PC-3 (cell line): ENCODE measurements at places on chromosomes 6 and 20.

- peak; percentile 47 for DNase-seq
- peak overlapping the region; percentile 72 for H3K4me3 ChIP-seq
- H3K4me1 ChIP-seq: 0 out of 2 replicates have a peak, but pooled peaks cover 4% of the 10 kb centered on the region
- H3K27me3 ChIP-seq: no peaks in the 10 kb centered on the region
- no peaks in the 10 kb centered on the region for H3K36me3 ChIP-seq
Measured at GRCh38 chr6:137045222-137045789, 541 bp upstream of the IL20RA start.

- H3K36me3 ChIP-seq: no peaks in the 10 kb centered on the region
- H3K27me3 ChIP-seq: no peaks in the 10 kb centered on the region
- peak overlapping the region; percentile 93 for H3K27ac ChIP-seq
- peaks cover 61% of the 10 kb centered on the region for H3K4me1 ChIP-seq
Measured at GRCh38 chr6:53615633-53616449, 49.7 kb downstream of the KLHL31 start.

DNA sequence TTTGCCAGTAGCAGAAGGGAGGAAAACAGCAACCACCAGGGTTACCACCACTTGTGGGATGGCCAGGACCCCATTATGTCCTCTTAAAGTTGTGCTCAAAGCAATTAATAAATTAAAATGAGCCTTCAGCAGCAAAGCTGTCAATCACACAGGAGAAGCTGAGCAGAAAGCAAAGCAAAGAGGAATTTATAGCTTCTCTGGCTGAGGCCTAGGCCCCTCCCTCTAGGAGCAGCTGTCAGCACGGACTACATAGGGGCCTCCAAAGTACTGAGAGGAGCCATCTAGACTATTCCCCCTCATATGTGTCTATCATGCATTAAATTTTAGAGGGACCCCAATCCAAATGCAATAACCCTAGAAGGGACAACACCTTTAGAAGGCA, 6.4 kb downstream of the CCND3 start:
- H3K4me1 ChIP-seq: peaks cover 24% of the 10 kb centered on the region
- H3K27me3 ChIP-seq: no peaks in the 10 kb centered on the region
- H3K36me3 ChIP-seq: peaks cover 54% of the 10 kb centered on the region
- H3K4me3 ChIP-seq: no peak overlapping the region

GRCh38 chr20:14664101-14664500, 326.7 kb upstream of the FLRT3 start:
- H3K4me1 ChIP-seq: no peaks in the 10 kb centered on the region
- DNase-seq: no peak
- no peak overlapping the region for H3K4me3 ChIP-seq
- H3K27me3 ChIP-seq: no peaks in the 10 kb centered on the region

- no peak overlapping the region for H3K27ac ChIP-seq
- H3K4me3 ChIP-seq: no peak overlapping the region
- no peak for DNase-seq
- no peaks in the 10 kb centered on the region for H3K36me3 ChIP-seq
- H3K27me3 ChIP-seq: no peaks in the 10 kb centered on the region
Measured at GRCh38 chr6:45743028-45743615, 272.5 kb downstream of the CLIC5 start.

DNA sequence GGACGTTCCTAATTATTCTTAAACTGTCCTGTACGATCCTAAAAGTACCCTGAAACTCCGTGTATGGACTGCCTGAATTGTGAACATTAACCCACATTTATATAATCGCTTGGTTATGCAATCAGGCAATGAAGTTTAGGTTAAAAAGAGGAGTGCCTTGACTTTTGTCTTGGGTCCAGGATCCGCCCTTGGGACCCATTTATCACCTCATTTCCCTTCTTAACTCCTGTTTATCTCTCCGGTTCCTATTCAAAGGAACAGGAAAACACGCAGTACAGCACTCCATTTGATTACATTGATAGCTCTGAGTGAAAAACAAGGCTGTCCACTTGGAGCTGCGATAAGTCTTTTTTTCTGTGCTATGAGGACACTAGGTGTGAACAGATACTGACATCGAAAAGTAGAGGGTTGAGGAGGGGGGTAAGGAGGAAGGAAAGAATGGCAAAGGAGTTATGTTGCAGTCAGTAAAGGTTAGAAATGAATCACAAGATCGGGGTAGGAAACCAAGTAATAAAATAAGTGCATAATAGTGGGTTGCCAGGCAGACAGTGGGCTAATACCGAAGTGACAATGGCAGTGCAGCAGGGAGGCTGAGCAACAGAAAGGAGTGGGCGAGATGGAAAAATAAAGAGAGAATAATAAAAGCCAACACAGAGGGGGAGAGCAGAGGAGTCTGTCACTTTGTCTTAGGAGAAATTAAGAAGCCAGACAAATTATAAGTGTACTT, 15.9 kb upstream of the PCK1 start:
- no peaks in the 10 kb centered on the region for H3K36me3 ChIP-seq
- H3K4me1 ChIP-seq: peaks cover 27% of the 10 kb centered on the region
- no peak for DNase-seq
- H3K4me3 ChIP-seq: no peak overlapping the region
- H3K27ac ChIP-seq: no peak overlapping the region

- H3K27ac ChIP-seq: no peak overlapping the region
- peak; percentile 75 for DNase-seq
- H3K27me3 ChIP-seq: no peaks in the 10 kb centered on the region
- peaks cover 11% of the 10 kb centered on the region; the same call in 1 of the 2 replicates for H3K4me1 ChIP-seq
- no peak overlapping the region for H3K4me3 ChIP-seq
Measured at GRCh38 chr6:10465629-10466499, 51.0 kb upstream of the TFAP2A start.

- no peak overlapping the region for H3K27ac ChIP-seq
- no peaks in the 10 kb centered on the region for H3K36me3 ChIP-seq
- H3K27me3 ChIP-seq: no peaks in the 10 kb centered on the region
- peaks cover 13% of the 10 kb centered on the region for H3K4me1 ChIP-seq
- DNase-seq: no peak
- H3K4me3 ChIP-seq: no peak overlapping the region
Measured at GRCh38 chr6:142937986-142938385, 7.0 kb downstream of the HIVEP2 start.

GRCh38 chr6:44353336-44353735, 10.9 kb downstream of the SPATS1 start:
- H3K27ac ChIP-seq: no peak overlapping the region
- no peaks in the 10 kb centered on the region for H3K36me3 ChIP-seq
- H3K27me3 ChIP-seq: 0 out of 2 replicates have a peak, but pooled peaks cover 8% of the 10 kb centered on the region
- H3K4me1 ChIP-seq: peaks cover 6% of the 10 kb centered on the region
- no peak overlapping the region for H3K4me3 ChIP-seq

- H3K36me3 ChIP-seq: no peaks in the 10 kb centered on the region
- H3K4me3 ChIP-seq: peak overlapping the region; percentile 17; the same call in 1 of the 2 replicates
- no peaks in the 10 kb centered on the region for H3K27me3 ChIP-seq
- peak overlapping the region; percentile 91 for H3K27ac ChIP-seq
Measured at GRCh38 chr20:24673678-24674570, 204.5 kb downstream of the SYNDIG1 start.

DNA sequence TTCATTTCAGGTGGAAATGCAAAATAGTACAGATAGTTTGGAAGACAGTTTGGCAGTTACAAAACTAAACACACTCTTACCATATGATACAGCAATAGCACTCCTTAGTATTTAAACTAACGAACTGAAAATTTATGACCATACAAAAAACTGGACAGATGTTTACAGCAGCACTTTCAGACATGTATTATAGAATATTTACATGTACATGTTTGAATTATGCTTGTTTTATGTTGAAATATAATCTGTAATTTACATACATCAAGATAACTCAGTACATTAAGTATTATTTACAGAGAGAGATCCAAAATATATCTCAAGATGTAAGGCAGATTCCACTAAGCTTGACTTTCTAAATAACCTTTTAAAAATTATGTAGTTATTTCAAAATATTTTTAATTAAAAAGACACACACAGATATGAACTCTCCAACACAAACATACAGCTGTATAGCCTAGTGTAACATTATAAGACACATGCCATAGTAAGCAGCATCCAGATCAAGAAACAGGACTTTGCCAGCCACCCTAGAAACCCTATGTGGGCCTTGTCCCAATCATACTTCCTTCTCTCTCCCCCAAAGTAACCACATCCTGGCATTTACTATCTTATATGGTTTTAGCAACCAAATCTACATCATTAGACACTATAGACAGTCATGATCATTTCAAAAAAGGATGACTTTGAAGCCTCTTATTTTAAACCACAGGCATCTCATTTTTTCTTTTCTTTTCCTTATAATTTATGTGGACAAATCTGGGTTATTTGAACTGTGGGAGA, 82.2 kb downstream of the MAN1A1 start:
- no peak overlapping the region for H3K27ac ChIP-seq
- H3K27me3 ChIP-seq: no peaks in the 10 kb centered on the region
- no peaks in the 10 kb centered on the region for H3K4me1 ChIP-seq
- DNase-seq: no peak
- H3K36me3 ChIP-seq: peaks cover 4% of the 10 kb centered on the region; the same call in 1 of the 2 replicates

GRCh38 chr20:54650052-54650719, 174.8 kb downstream of the DOK5 start:
- H3K27me3 ChIP-seq: peaks cover 42% of the 10 kb centered on the region
- H3K4me3 ChIP-seq: no peak overlapping the region
- no peak overlapping the region for H3K27ac ChIP-seq
- no peaks in the 10 kb centered on the region for H3K36me3 ChIP-seq
- no peak for DNase-seq
- no peaks in the 10 kb centered on the region for H3K4me1 ChIP-seq

DNA sequence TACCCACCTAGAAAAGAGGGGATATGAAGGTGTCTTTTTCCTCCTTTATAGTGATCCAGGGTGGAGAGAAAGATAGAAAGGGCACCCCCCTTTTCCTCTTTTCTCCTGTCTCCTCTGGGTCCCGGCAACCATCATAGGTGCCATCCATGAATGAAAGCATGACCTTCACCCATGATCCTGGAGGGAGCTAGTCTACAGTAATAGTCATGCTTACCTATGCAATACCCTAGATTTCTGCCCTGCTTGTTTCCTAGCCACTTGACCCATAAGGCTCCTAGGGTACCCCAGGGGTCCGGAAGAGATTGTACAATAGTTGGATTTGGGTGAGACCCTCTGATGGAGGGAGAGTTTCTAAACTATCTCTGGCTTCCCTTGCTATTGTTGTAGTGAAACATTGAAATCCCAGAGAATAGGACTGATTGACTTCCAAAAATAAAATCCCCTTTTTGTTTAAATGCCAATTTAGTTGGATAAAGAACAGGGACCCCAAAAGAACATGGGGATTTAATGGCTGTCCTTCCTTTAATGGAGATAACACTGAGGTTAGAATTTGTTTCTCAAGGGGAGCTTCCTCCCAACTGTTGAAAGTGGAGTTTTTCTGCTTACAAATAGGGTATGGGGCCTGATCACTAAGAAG, 366.8 kb upstream of the KHDRBS2 start:
- no peaks in the 10 kb centered on the region for H3K27me3 ChIP-seq
- H3K27ac ChIP-seq: no peak overlapping the region
- DNase-seq: no peak
- H3K4me3 ChIP-seq: no peak overlapping the region
- no peaks in the 10 kb centered on the region for H3K36me3 ChIP-seq
- no peaks in the 10 kb centered on the region for H3K4me1 ChIP-seq

DNA sequence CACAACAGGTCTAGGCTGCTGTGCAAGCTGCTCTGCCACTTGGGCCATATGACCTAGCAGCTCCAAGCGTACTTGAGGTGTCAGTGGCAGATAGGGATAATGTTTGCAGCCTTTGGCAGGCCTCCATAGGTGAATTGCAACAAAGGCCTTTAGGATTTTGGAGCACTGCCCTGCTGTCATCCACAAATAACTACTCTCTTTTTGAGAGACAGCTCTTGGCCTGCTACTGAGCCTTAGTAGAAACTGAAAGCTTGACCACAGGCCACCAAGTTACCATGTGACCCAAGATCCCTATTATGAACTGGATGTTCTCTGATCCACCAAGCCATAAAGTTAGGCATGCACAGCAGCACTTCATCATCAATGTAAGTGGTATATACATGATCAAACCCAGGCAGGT, 29.9 kb downstream of the FBXO30 start:
- no peak overlapping the region for H3K4me3 ChIP-seq
- no peak overlapping the region for H3K27ac ChIP-seq

DNA sequence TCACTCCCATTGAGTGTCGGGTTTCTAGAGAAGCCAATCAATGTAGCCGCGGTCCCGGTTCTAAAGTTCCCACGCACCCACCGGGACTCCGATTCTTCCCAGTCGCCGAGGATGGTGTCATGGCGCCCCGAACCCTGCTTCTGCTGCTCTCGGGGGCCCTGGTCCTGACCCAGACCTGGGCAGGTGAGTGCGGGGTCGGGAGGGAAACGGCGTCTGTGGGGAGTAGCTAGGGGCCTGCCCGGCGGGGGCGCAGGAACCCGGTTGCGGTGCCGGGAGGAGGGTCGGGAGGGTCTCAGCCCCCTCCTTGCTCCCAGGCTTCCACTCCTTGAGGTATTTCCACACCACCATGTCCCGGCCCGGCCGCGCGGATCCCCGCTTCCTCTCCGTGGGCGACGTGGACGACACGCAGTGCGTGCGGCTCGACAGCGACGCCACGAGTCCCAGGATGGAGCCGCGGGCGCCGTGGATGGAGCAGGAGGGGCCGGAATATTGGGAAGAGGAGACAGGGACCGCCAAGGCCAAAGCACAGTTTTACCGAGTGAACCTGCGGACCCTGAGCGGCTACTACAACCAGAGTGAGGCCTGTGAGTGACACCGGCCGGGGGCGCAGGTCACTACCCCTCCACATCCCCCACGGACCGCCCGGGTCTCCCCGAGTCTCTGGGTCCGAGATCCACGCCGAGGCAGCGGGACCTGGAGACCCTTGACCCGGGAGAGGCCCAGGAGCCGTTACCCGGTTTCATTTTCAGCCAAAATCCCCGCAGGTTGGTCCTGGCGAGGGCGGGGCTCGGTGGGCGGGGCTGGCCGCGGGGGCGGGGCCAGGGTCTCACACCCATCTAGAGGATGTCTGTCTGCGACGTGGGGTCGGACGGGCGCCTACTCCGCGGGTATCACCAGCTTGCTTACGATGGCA, 35.2 kb upstream of the HLA-G start:
- no peaks in the 10 kb centered on the region for H3K36me3 ChIP-seq
- no peaks in the 10 kb centered on the region for H3K27me3 ChIP-seq
- H3K4me3 ChIP-seq: peak overlapping the region; percentile 82
- H3K27ac ChIP-seq: peak overlapping the region; percentile 65

GRCh38 chr20:31803552-31804291, 15.4 kb upstream of the MYLK2 start:
- no peak for DNase-seq
- no peak overlapping the region for H3K4me3 ChIP-seq
- no peaks in the 10 kb centered on the region for H3K4me1 ChIP-seq
- no peak overlapping the region for H3K27ac ChIP-seq
- no peaks in the 10 kb centered on the region for H3K27me3 ChIP-seq
- H3K36me3 ChIP-seq: peaks cover 64% of the 10 kb centered on the region

DNA sequence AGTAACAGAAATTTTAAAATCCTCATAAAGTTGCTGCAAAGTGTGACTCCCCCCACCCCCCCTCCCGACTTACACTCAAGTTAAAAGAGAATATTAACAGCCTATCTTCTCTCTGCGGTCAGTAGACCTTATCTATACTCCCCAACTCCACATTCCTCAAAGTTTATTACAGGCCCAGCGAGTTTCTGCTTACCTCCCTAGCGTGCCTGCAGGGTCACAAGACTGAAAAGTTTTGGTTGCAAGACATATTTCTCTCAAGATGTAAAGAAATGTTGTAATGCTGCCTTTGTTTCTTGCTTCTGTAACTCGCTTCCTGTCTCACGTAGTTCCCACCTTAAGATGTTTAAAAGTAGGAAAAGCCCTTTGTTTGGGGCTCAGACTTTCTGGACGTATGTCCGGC, 699.6 kb downstream of the PHF3 start:
- no peaks in the 10 kb centered on the region for H3K36me3 ChIP-seq
- no peaks in the 10 kb centered on the region for H3K27me3 ChIP-seq
- H3K4me1 ChIP-seq: no peaks in the 10 kb centered on the region
- no peak overlapping the region for H3K27ac ChIP-seq
- H3K4me3 ChIP-seq: no peak overlapping the region
- no peak for DNase-seq

- no peak for DNase-seq
- no peaks in the 10 kb centered on the region for H3K36me3 ChIP-seq
- no peak overlapping the region for H3K4me3 ChIP-seq
Measured at GRCh38 chr20:21519136-21519584, 5.3 kb upstream of the NKX2-2 start.
